ENCODE measurements at places on chromosomes 3 and 15.

- peaks cover 41% of the 10 kb centered on the region for H3K4me1 ChIP-seq
- no peak for DNase-seq
- H3K27me3 ChIP-seq, result no peaks in the 10 kb centered on the region
Observed at GRCh38 chr3:170735821-170736220, 134.2 kb downstream of the RPL22L1 start.

- peaks cover 25% of the 10 kb centered on the region for H3K4me1 ChIP-seq
- peaks cover 7% of the 10 kb centered on the region for H3K27me3 ChIP-seq
- DNase-seq, result no peak
- no peak overlapping the region for H3K4me3 ChIP-seq
Observed at GRCh38 chr3:127949446-127950055, 34.5 kb downstream of the KBTBD12 start.

DNA sequence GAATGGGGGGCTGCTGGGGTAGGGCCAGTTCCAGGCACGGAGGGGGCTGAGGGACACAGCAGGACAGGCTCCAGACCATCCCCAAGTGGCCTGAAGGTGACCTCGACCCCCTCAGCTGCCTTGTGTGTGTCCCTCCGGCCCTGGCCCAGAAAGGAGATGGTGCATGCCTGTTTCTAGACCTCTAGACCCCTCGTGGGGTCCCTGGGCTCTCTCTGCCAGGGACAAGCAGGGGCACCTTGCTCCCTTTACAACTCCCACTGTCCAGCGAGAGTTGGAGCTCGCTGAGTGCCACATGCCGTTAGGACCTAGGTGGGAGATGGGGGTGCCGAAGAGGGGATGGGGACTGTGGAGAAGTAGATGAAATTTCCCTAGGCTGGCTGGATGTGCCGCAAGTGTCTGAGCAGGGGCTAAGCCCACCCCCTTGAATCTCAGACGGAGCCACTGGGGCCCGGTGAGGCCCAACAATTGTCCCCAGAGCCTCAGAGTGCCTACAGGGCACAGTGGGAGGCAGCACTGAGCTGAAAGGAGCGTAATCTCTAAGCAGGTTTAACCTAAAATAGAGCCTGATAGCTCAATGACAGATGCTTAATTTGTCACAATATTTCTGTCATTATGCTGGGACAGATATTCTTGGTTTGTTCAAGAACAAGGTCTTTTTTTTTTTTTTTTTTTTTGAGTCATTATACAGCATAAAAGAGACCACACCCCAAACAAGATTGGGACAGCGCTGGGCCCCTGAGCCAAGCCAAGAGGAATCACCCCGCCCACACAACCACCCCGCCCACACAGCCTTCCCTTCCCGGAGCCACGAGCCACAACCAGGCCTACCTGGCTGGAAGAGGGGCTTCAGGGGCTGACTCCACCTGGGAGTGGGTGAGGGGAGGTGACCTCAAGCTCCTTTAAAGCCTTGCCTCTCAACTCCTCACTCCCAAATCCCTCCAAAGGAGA lies 23.6 kb upstream of the KLF13 start:
- peaks cover 59% of the 10 kb centered on the region for H3K4me1 ChIP-seq
- peaks cover 35% of the 10 kb centered on the region for H3K27me3 ChIP-seq
- H3K27ac ChIP-seq, result no peak overlapping the region
- no peak for DNase-seq
- H3K36me3 ChIP-seq, result no peaks in the 10 kb centered on the region

- no peak for DNase-seq
- H3K4me3 ChIP-seq, result no peak overlapping the region
- no peak overlapping the region for H3K27ac ChIP-seq
- H3K27me3 ChIP-seq, result peaks cover 3% of the 10 kb centered on the region
- H3K36me3 ChIP-seq, result no peaks in the 10 kb centered on the region
- no peaks in the 10 kb centered on the region for H3K4me1 ChIP-seq
Observed at GRCh38 chr3:144031938-144032337, 60.3 kb downstream of the DIPK2A start.

DNA sequence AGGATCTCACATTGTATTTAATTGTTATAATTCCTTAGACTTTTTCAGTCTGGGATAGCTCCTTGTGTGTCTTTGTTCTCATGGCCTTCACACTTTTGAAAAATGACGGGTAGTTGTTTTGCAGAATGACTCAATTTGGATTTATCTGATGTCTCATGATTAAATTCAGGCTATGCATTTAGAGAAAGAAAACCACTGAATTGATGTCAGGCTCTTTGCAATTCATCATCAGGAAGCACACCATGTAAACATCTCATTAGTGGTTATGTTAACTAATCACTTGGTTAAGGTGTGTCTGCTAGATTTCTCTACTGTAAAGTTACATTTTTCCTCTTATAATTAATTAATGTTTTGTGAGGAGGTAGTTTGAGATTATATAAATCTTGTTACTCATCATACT lies 8.0 kb upstream of the SLC22A13 start:
- H3K4me3 ChIP-seq, result no peak overlapping the region
- peaks cover 49% of the 10 kb centered on the region for H3K36me3 ChIP-seq
- H3K27ac ChIP-seq, result no peak overlapping the region
- no peaks in the 10 kb centered on the region for H3K27me3 ChIP-seq
- no peak for DNase-seq

DNA sequence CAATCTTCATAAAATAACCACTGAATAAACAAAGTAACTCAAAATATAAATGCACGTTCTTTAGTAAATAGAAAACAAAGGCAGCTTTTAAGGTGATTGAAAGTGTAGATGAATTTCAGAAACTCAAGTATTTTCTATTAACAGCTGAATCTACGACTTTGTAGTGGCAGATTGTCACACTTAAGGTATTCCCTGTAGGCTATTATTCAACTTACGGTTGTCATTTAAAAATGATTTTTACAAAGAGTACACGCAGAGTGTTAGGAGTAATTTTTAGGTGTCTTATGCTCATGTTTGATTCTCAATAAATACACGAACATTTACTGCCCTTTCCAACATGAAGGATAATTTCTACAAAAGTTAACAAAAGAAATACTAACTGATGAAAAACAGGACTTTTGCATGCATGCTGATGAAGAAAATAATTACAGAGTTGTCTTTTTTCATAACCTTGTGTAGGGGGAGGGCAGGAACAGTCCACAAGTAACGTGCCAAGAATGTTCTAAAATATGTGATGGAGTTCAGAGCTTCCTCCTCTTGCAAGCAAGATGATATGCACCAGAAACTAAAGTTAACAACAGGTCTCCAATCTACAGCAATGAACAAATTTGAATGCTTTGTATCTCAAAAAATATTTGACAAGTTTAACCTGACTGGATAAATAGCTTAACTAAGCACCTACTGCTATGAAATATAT lies 16.7 kb downstream of the DCBLD2 start:
- H3K4me3 ChIP-seq, result no peak overlapping the region
- no peak for DNase-seq
- peaks cover 16% of the 10 kb centered on the region for H3K4me1 ChIP-seq
- H3K27me3 ChIP-seq, result no peaks in the 10 kb centered on the region
- peaks cover 56% of the 10 kb centered on the region for H3K36me3 ChIP-seq

GRCh38 chr15:43232289-43232874 lies 11.6 kb upstream of the EPB42 start:
- no peak for DNase-seq
- H3K27ac ChIP-seq, result no peak overlapping the region
- H3K36me3 ChIP-seq, result no peaks in the 10 kb centered on the region
- H3K27me3 ChIP-seq, result peaks cover 44% of the 10 kb centered on the region
- H3K4me1 ChIP-seq, result no peaks in the 10 kb centered on the region
- H3K4me3 ChIP-seq, result no peak overlapping the region

GRCh38 chr3:101996832-101997231 lies 147.5 kb downstream of the NFKBIZ start:
- peaks cover 7% of the 10 kb centered on the region for H3K27me3 ChIP-seq
- H3K4me3 ChIP-seq, result no peak overlapping the region
- DNase-seq, result no peak
- no peaks in the 10 kb centered on the region for H3K36me3 ChIP-seq
- peaks cover 13% of the 10 kb centered on the region for H3K4me1 ChIP-seq
- H3K27ac ChIP-seq, result no peak overlapping the region

DNA sequence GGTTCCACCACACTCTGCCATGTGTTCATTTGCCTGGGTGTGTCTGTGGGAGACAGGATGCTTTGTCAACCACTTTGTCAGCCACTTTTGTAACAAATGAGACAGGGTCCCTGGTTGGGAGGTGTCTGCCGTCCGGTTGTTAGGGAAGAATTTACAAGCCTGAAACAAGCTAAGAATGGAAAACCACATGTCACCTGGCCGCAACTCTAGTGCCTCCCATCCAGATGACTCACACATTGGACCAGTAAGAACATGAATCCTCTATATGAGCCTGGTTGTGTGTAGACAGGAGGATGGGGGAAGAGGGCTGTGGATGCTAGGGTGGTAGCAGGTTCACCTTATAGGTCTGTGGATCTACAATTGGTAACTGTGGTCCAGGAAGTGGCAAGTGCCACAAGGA lies 335.3 kb downstream of the CLSTN2 start:
- no peak overlapping the region for H3K4me3 ChIP-seq
- DNase-seq, result no peak
- no peak overlapping the region for H3K27ac ChIP-seq
- H3K27me3 ChIP-seq, result peaks cover 20% of the 10 kb centered on the region
- no peaks in the 10 kb centered on the region for H3K36me3 ChIP-seq
- peaks cover 3% of the 10 kb centered on the region for H3K4me1 ChIP-seq

DNA sequence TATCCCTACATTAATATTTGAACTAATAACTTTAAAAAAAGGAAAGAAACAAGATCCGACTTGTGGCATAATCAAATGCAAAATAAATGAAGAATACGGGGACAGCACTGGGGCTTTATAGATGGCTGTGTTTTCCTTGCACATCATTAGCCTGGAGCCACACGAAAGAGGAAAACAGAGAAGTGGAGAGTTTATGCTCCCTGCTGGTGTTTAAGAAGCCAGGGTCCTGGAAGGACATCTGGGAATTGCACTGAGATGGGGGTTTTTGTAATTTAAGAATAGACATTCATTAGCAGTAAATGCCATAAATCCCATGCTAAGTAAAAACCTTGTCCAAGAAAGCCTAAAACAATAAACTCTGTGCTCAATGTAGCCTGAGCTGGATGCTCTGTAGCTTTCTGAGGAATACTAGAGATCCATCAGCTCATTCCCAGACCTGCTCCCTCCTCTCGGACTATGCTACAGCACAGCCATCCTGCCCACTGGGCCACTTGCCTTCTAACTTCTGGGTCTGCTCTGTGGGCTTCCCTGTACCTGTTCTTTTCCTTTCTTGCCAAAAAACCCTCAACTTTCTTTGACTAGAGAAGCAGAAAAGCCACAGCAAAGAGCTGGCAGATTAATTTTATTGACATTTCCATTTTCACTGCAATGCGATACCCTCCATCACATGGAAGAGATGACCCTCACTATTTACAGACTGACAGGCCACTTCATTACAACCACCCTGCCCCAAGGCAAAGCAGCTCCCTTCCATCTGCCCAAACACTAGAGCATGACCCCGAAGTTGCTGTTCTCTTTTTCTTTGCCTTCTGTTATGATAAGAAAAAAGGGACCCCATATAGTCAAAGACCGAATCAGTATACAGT lies 62.3 kb downstream of the MEIS2 start:
- H3K36me3 ChIP-seq, result peaks cover 70% of the 10 kb centered on the region
- H3K4me1 ChIP-seq, result peaks cover 85% of the 10 kb centered on the region
- no peak for DNase-seq
- no peaks in the 10 kb centered on the region for H3K27me3 ChIP-seq
- H3K27ac ChIP-seq, result peak overlapping the region; percentile 97

GRCh38 chr15:47496343-47497185 lies 220.7 kb upstream of the SEMA6D start:
- H3K36me3 ChIP-seq, result no peaks in the 10 kb centered on the region
- H3K4me1 ChIP-seq, result no peaks in the 10 kb centered on the region
- no peak overlapping the region for H3K4me3 ChIP-seq
- DNase-seq, result no peak
- peaks cover 3% of the 10 kb centered on the region for H3K27me3 ChIP-seq
- no peak overlapping the region for H3K27ac ChIP-seq

- H3K36me3 ChIP-seq, result peaks cover 25% of the 10 kb centered on the region
- no peak overlapping the region for H3K4me3 ChIP-seq
- DNase-seq, result no peak
- H3K4me1 ChIP-seq, result peaks cover 16% of the 10 kb centered on the region
- no peak overlapping the region for H3K27ac ChIP-seq
Observed at GRCh38 chr3:138284957-138285477, 44.6 kb downstream of the NME9 start.

DNA sequence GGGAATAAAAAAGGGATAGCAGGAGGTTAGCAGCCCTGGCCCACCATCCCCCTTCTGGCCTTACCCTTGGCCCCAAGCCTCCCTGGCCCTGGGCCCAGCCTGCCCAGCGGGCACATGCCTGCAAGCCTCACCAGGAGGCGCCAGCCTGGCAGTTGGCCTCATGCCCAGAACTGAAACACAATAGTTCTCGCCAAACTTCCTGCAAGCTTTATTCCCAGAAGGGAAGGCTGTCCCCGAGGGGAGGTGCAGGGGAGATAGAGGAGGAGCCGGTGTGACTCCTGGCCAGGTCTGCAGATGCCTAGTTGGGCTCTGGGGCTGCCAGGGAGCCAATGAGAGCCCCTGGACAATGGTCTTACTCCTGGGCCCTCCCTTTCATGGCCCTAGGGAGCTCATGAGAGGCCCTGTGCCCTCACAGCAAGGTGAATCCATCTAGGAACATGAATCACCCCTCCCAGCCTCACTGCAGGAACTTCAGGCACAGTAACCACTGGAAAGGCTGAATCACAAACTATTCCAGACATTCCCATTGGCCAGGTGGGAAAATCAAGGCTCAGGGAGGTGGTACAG lies 4.0 kb downstream of the CCDC33 start:
- no peaks in the 10 kb centered on the region for H3K36me3 ChIP-seq
- peaks cover 55% of the 10 kb centered on the region for H3K4me1 ChIP-seq
- H3K27me3 ChIP-seq, result peaks cover 21% of the 10 kb centered on the region
- no peak overlapping the region for H3K4me3 ChIP-seq

GRCh38 chr3:4999531-5000184 lies 20.4 kb downstream of the BHLHE40 start:
- no peak overlapping the region for H3K4me3 ChIP-seq
- H3K4me1 ChIP-seq, result peaks cover 60% of the 10 kb centered on the region
- DNase-seq, result no peak
- peaks cover 10% of the 10 kb centered on the region for H3K27me3 ChIP-seq
- H3K36me3 ChIP-seq, result no peaks in the 10 kb centered on the region

- peaks cover 24% of the 10 kb centered on the region for H3K4me1 ChIP-seq
- no peak for DNase-seq
- H3K36me3 ChIP-seq, result no peaks in the 10 kb centered on the region
- no peak overlapping the region for H3K4me3 ChIP-seq
- H3K27ac ChIP-seq, result peak overlapping the region; percentile 64
- no peaks in the 10 kb centered on the region for H3K27me3 ChIP-seq
Observed at GRCh38 chr15:39156646-39157250, 424.1 kb upstream of the THBS1 start.

DNA sequence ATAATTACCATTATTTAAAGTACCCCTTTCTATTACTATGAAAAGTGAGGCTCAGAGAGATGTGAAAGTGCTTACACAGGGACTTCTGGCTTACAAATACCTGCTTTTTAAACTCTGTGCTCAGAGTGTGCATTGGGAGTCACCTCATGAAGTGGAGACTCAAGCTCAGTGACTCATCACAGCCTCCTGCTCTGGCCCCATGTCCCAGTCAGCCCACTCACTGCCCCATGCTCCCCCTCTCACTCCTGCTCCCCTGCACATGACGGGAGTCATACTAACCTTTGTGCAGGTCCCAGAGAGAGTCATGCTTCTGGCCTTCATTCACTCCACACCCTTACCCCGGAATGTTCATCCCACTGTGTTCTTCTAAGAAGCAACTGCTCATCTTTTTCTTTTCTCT lies 20.2 kb downstream of the CCR1 start:
- H3K27ac ChIP-seq, result peak overlapping the region; percentile 68
- peaks cover 9% of the 10 kb centered on the region for H3K27me3 ChIP-seq
- H3K4me1 ChIP-seq, result no peaks in the 10 kb centered on the region
- no peaks in the 10 kb centered on the region for H3K36me3 ChIP-seq

GRCh38 chr3:71189480-71189879 lies 394.0 kb downstream of the FOXP1 start:
- no peak for DNase-seq
- no peaks in the 10 kb centered on the region for H3K27me3 ChIP-seq
- peaks cover 51% of the 10 kb centered on the region for H3K4me1 ChIP-seq
- H3K4me3 ChIP-seq, result no peak overlapping the region
- H3K27ac ChIP-seq, result no peak overlapping the region

Data from nephron progenitor cell (in vitro differentiated cells).